OCI-M1 (cell line): ENCODE measurements at places on chromosomes 2 and 18.
A peak's percentile ranks its signal among the peaks of the same experiment; 100 is the strongest.

DNA sequence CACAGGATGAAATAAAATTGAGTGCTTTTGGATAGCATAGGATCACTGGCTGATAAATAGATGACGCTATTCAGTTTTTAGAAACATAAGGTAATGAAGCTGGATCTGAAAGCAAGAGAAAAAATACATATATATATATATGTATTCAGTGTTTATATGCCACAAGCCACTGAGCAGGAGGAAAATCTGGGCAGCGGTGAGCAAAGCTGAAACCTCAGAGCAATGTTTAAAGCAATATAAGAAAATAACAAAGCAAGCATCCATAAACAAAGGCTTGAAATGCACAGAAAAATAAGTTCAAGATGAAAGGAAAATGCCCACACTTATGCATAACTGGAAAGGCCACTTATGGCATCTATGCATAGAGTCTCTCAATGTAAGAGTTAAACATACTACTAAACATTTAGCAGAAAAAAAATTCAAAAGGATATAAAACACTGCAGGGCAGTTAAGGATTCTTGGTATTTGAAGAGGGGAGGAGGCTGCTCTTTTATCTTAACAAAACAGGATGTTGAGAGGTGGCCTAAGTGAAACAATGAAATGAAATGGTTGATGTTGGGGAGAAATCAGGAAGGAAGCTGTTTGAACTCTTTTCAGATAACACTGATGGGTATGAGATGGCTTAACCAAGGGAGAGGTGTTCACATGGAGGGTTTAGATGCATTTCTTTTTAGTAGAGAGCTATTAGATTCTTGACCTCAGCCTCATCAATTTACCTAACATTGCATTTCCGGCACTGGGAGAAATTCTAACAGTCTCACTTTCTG lies 129.1 kb downstream of the ARHGAP15 start:
- peak; percentile 89 for DNase-seq

GRCh38 chr2:168852481-168852880 lies 37.7 kb downstream of the SPC25 start:
- peak; percentile 59 for DNase-seq

DNA sequence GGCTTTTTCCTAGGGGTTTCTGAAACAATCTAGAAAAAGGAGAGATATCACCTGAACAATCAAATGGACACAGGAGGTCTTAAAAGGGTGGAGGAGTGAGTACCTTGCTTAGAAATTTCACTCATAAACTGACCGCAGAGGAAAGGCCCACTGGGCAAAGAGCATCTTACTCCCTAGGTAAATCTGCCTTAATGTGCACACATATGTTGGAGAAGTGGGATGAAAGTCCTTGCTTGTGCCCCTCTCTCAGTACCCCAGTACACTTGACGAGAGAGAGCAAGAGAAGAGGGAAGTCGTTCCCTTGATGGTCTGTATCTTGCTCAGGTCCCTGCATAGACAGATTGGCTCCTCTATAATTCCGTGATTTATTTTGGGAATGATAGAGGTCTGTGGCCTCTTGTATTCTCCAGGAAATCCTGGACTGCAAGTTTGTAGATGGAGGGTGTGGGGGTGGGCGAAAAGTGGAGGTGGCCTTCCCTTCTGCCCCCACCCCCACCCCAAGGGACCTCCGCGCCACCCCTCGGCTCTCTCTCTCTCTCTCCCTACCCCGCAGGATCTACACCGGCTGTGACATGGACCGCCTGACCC lies 6.8 kb downstream of the TBR1 start:
- no peak for DNase-seq

DNA sequence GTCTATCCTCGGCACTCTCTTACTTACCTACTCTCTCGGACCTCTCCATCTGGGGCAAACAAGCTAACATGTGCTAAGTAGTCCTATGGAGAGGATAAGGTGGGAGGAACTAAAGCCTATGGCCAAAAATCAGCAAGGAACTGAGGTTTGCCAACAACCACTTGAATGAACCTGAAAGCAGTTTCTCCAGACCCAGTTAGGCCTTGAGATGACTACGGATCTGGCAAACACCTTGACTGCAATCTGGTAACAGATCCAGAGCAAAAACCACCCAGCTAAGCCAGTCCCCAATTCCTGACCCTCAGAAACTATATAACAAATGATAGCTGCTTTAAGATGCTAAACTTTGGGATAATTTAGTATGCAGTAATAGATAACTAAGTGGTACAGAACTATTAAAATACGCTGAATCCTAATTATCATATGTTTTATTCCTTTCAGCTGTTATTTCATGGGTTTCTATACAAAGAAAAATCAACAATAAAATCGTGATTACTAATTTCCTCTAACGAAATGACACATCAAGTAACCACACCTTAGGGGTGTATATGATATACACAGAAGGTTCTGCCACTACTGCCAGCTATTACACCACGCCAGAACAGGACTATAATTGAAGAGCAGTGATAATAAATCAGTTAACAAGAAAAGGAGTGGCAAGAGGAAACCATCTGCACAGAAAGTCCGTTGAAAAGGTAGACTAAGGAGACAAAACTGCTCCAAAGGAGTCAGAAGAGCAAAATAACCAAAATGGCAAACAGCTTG lies 3.2 kb downstream of the FARSB start:
- DNase-seq: no peak

- DNase-seq: no peak
Observed at GRCh38 chr2:136376798-136377211, 258.9 kb upstream of the CXCR4 start.

DNA sequence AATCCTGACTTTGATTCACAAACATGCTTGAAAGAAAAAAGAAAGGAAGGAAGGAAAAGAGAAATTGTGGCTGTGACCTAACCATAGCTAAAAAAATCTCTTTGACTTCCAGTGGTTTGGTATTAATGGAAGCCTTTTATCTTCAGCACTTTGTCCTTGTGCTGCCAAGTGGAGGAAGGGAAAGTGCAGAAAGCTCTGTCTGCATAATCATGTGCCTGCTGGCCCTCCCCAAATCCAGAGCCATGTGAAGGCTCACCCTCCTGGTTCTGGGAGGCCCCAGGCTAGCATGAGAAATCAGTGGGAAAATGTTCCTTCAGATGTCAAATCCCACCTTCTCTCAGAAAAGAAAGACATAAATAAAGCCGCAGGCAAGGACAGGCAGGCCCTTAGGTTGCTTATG lies 48.3 kb upstream of the BMPR2 start:
- no peak for DNase-seq

GRCh38 chr2:152627351-152627957 lies 89.8 kb downstream of the PRPF40A start:
- peak; percentile 62 for DNase-seq

DNA sequence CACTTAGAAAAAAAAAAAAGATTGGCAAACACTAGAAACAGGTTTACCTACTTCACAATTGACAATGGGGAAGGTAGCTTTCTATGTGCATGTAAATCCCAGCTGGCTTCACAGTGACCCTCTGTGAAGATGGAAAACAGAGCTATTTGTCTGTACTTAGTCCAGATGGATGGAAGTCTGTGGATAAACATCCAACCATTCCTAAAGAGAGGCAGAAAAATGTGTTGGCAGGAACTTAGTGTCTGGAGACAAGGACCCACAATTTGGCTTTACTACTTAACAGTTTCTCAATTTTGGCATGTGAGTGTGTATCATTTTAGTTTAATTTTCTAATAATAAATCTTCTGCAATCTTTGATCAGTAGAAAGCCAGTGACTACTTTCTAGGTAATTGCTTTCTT lies 154.4 kb downstream of the RAD51AP2 start:
- no peak for DNase-seq

DNA sequence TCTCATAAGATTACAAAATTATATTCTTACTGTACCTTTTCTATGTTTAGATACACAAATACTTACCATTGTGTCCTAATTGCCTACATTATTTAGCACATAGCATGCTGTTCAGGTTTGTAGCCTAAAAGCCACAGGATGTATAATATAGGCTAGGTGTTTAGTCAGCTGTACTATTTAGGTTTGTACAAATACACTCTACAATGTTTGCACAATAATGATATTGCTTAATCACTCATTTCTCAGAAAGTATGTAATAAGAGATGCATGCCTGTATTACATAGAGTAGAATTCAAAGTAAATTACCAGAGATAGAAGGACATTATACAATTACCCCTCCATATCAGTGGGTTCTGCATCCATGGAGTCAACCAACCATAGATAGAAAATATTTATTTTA lies 201.1 kb upstream of the COL3A1 start:
- DNase-seq: peak; percentile 27

GRCh38 chr18:79952456-79952995 lies 1.1 kb upstream of the SLC66A2 start:
- no peak for DNase-seq

DNA sequence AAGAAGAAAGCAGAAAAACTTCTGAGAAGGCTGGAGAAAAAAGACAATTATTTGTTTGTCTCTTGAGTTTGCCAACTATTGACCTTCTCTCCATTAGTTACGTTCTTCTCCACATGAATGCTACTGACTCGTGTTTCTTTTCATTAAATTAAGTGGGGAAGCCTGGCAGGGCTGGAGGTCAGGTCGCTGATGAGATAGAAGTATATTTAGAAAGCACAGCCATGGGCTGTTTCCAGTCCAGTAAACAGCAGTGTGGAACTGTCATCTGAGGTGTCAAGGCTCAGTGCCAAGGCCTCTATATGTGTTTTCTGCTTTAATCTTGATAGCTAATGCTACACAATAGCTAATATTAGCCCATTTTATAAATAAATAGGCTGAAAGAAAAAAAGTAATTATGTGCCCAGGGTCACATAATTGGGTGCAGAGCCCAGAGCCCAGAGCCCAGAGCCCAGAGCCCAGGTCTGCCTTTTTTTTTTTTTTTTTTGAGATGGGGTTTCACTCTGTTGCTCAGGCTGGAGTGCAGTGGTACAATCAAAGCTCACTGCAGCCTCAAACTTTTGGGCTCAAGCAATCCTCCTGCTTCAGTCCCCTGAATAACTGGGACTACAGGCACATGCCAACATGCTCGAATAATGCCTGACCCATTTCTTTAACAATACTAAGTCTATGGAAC lies 6.3 kb downstream of the MSGN1 start:
- DNase-seq: no peak
